ENCODE measurements at places on chromosomes 5 and 9.

- DNase-seq, result peak; percentile 18
Measured at GRCh38 chr5:59845730-59846129, 47.8 kb downstream of the PDE4D start.

- no peak for DNase-seq
Measured at GRCh38 chr5:28729067-28729466, 1690.7 kb upstream of the CDH9 start.

DNA sequence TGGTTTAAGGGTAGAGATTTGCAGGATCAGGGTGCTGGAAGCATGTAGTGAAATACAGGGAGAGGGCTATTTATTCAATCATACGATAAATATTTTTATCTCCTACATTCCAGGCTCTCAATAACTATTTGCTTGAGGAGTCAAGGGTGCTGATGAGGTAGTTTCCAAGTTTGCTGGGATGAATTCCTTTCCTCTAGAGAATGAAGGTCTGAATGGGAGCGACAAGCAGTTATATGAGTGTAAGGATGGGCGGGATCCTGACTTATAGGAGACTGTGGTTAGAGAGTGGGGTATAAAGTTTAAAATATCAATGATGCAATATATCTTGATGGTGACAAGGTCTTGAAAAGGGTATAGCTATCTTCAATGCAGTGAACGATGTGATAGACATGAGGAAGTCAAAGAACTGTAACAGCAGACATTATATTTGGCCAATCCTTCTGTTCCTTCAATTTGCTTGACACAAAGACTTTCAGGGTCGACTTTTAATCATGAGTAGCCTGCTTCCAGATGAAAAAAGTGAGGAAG, 201.1 kb upstream of the HAPLN1 start:
- DNase-seq, result peak; percentile 55

GRCh38 chr5:141762790-141763368, 80.8 kb upstream of the ARAP3 start:
- no peak for DNase-seq

- no peak for DNase-seq
Measured at GRCh38 chr5:6943197-6944112, 230.2 kb downstream of the TENT4A start.

DNA sequence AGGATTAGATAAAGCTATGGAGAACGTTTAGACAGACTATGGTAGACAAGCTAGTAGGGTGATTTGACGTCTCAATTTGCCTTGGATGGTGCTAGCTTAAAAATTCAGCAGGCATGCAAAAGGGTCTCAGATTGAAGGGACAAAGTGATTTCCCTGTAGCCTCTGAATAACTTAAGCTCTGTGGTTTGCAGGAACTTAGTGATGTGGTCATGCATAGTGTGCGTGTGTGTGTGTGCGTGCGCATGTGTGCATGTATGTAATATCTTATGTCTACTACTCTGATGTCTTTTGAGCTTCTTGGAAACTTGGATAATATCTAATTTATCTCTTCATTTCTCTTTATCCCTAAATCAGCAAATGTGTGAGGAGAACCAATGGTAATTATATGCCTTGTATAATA, 183.6 kb upstream of the TNC start:
- DNase-seq, result peak; percentile 23

DNA sequence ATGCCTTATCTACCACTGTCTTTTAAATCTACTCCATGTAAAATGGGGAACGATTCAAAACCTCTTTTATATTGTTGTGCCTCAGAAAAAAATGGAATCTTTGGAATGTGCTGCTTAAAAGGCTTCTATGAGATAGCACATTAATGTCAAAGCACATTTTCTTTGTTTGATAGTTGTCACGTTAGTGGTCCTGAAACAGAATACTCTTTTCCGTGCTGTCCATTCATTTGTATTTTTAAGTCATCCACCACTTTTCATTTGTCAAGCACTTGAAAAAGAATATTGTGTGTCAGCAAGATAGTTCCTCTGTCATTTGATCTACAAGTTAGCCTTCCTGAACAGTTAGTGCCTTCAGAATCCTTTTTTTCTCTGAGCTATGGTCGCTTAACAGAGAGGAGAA, 246.9 kb downstream of the MAST4 start:
- no peak for DNase-seq

DNA sequence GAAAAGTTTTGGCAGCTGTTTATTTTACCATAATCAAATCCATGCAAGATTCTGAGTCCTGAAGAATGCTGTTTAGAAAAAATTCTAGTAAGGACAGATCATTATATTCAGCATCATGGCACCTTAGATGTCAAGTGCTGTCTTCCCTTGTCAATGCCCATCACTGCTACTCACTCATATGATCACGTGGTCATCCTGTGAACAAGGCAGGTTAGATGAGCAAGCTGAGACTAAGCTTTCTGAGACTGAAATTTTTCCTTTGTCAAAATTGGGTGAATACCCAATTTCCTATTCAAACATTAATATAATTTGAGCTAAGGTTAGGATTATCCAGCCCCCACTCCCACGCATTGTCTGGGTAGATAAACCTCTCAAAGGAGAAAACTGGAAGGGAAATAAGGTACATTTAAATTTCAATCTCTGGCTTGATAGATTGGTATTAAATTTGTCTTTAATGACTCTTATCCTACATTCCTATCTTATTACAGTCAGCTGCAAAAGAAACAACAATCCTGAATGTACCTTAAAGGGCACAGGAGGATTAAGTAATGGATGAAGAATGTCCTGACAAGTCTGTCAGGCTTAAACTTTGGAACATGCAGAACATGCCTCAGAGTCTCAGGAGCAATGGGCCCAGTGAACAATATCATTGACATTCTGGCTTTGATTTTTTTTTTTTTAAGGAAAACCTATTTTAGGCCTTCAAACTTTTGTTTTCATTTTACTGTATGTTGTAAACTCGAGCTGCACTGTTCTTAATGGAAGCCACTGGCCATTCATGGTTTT, 148.7 kb upstream of the RANBP3L start:
- peak; percentile 33 for DNase-seq

- no peak for DNase-seq
Measured at GRCh38 chr5:36237751-36238150, 4.0 kb downstream of the NADK2 start.

DNA sequence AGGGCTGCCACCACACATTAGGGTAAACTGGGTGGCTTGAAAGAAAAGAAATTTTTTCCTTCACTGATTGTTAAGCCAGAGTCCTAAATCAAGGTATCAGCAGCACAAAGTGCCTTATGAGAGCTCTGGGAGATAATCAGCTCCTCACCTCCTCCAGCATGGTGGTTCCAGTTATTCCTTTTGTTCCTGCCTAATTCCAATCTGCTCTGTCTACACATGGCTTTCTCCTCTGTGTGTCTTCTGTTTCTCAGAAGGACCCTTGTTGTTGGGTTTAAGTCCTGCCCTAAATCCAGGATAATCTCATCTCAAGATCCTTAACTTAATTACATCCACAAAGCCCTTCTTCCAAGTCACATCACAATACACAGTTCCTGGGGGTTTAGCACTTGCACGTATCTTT, 1352.0 kb upstream of the CDH9 start:
- no peak for DNase-seq

GRCh38 chr5:132901036-132901435, 27.6 kb downstream of the LEAP2 start:
- DNase-seq, result no peak
